ENCODE measurements at places on chromosomes 2 and 18.

GRCh38 chr2:108968619-108969018 is 20.4 kb downstream of the EDAR start:
- H3K4me3 ChIP-seq: no peak overlapping the region
- H3K27ac ChIP-seq: no peak overlapping the region
- H3K27me3 ChIP-seq: no peaks in the 10 kb centered on the region
- no peaks in the 10 kb centered on the region for H3K36me3 ChIP-seq
- no peak for DNase-seq

- no peak for DNase-seq
- H3K4me3 ChIP-seq: no peak overlapping the region
- H3K4me1 ChIP-seq: no peaks in the 10 kb centered on the region
- H3K27ac ChIP-seq: no peak overlapping the region
These were observed 41.3 kb upstream of the GBX2 start for GRCh38 chr2:236209535-236209934.

GRCh38 chr2:196538189-196538588 is 101.3 kb upstream of the CCDC150 start:
- peaks cover 4% of the 10 kb centered on the region for H3K4me1 ChIP-seq
- H3K4me3 ChIP-seq: no peak overlapping the region
- no peak overlapping the region for H3K27ac ChIP-seq
- no peaks in the 10 kb centered on the region for H3K36me3 ChIP-seq
- no peak for DNase-seq

- H3K4me1 ChIP-seq: no peaks in the 10 kb centered on the region
- peak; percentile 94 for DNase-seq
- no peaks in the 10 kb centered on the region for H3K36me3 ChIP-seq
- H3K27ac ChIP-seq: peak within 1 kb of the TSS; percentile 22
- H3K4me3 ChIP-seq: peak within 1 kb of the TSS; percentile 80
These were observed at the start of gene WDR7 for GRCh38 chr18:56650944-56651770. WDR7 (plus strand) TSS chr18:56651359; CDS start chr18:56672516, 21,157 bp downstream.

DNA sequence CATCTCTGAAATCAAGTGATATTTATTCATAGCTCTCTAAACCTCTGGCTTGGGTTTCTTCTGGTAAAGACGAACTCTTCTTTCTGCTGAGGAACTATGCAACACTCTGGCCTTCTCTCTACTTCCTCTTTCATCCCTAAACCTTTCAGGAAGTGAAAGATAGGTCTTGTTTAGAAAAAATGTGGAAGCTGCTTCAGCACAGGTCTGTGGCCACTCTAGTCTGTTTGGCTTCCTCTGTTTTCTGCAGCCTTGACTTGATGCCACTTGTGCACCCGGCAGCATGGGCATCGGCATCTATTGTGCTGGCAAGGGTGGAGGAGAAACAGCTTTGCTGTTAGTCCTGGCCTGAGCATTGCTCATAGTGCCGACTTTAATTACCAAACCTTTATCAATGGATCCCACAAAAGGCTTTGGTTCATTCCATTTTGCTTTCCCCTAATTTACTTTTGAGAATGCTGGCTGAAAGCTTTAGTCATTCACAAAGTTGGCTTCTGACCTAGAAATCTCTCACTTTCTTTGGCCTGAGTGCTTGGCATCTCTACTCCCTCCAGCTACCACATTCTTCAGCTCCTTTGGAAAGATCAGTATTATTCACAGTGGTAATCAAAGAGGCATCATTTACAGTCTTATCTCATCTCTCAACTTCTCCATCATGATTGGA is 32.0 kb upstream of the GPR39 start:
- H3K4me1 ChIP-seq: no peaks in the 10 kb centered on the region
- H3K4me3 ChIP-seq: no peak overlapping the region
- H3K36me3 ChIP-seq: no peaks in the 10 kb centered on the region
- H3K27me3 ChIP-seq: no peaks in the 10 kb centered on the region

DNA sequence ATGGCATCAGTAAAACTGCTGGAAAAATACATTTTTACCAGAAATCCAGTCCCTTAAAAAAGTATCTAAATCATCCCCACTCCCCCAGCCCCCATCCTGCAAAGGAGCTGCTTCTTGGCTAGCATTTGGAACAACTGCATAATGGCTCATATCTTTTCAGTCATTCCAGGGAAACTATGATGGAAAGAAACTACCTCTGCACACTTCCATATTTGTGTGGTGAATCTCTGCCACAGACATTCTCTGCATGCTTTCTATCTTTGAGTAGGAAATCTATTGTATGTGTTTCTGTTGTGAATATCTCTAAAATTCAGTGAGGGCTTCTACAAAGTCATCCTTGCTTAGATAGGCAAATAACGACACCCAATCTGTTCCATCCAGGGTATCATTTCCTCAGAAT is 632.3 kb downstream of the LRP1B start:
- no peak overlapping the region for H3K4me3 ChIP-seq
- no peak for DNase-seq
- no peaks in the 10 kb centered on the region for H3K27me3 ChIP-seq
- no peak overlapping the region for H3K27ac ChIP-seq
- H3K4me1 ChIP-seq: no peaks in the 10 kb centered on the region

DNA sequence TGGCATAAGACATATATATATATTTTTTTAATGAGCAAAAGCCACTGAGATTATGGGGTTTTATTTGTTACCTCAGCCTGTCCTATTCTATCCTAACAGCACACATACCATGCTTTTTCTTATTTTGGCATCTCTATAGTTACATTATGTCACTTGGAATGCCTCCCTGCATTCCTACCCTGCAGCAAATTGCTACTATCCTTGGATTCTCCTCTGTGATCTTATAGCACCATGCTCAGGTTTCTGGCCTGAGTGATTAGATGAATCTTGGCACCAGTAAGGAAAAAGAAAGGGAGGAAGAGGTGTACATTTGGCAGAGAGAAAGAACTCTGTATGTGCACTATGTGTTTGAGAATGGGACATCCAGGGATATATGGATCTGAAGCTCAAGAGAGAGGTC is 86.3 kb upstream of the PELI1 start:
- H3K27ac ChIP-seq: no peak overlapping the region
- no peaks in the 10 kb centered on the region for H3K36me3 ChIP-seq
- DNase-seq: no peak
- no peaks in the 10 kb centered on the region for H3K4me1 ChIP-seq
- H3K27me3 ChIP-seq: no peaks in the 10 kb centered on the region
- H3K4me3 ChIP-seq: no peak overlapping the region

- peaks cover 7% of the 10 kb centered on the region for H3K27me3 ChIP-seq
- H3K4me3 ChIP-seq: no peak overlapping the region
- DNase-seq: no peak
- no peak overlapping the region for H3K27ac ChIP-seq
- no peaks in the 10 kb centered on the region for H3K4me1 ChIP-seq
These were observed 23.3 kb upstream of the FHOD3 start for GRCh38 chr18:36274083-36274715.

- H3K27ac ChIP-seq: no peak overlapping the region
- no peaks in the 10 kb centered on the region for H3K27me3 ChIP-seq
- H3K4me3 ChIP-seq: no peak overlapping the region
These were observed 48.5 kb upstream of the PGAP1 start for GRCh38 chr2:196974970-196975369.

DNA sequence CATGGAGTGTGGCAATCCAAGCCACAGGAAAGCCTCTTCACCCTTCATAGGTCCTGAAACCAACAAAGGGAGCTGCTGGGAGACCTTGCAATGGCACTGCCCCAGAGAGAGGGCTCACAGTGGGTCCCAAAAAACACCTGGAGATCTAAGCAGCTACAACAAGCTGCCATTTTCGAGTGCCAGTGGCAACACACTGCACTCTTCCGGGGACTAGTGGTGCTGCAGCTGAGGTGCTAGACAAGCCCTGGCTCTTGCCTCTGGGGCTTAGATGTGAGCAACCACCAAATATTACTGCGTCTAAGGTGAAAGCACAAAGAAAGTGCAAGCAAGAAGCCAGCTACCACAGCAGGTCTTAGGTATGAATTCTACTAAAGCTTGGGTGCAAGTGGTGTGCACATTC is 192.9 kb downstream of the NOL4 start:
- no peak for DNase-seq
- H3K27ac ChIP-seq: no peak overlapping the region
- no peak overlapping the region for H3K4me3 ChIP-seq

DNA sequence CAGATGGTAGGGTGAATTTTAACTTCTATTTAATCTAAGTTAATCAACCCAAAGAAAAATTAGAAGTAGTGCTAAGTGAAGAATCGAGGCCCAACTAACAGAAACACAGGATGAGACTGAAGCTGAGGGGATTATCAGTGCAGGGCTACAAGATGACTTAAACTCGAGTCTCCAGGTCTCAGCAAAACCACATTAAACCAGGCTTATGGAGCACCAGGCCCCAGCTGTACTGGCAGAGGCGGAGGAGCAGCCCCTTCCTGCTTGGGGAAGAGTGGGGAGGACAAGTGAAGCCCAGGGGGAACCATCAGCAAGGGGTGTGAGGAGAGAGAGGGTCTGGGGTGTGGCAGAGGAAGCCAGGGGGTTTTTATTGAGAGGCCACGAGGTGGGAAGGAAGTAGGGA is 135.9 kb upstream of the EPAS1 start:
- H3K27ac ChIP-seq: no peak overlapping the region
- H3K36me3 ChIP-seq: no peaks in the 10 kb centered on the region
- H3K4me3 ChIP-seq: no peak overlapping the region
- no peaks in the 10 kb centered on the region for H3K27me3 ChIP-seq
- no peak for DNase-seq
- peaks cover 25% of the 10 kb centered on the region for H3K4me1 ChIP-seq

- H3K4me1 ChIP-seq: peaks cover 42% of the 10 kb centered on the region
- no peaks in the 10 kb centered on the region for H3K36me3 ChIP-seq
- H3K4me3 ChIP-seq: no peak overlapping the region
These were observed 38.5 kb upstream of the LAPTM4A start for GRCh38 chr2:20089715-20090464.

DNA sequence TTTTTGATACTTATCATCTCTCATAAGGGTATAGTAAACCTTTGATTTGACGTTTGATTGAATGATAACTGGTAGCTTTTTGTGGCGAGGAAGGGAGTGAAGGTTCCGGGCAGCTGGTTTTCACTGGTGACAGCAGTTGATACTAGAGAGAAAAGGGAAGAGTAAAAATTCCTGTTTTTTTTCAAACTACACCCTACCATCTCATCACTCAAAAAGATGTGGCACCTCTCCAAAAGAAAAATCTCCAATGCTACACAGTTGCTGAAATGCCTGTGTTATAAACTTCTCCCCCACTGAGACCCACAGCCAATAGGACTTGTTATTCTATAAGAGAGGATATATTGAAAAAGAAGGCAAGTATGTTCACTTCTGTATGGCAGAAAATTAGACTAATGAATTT is 154.0 kb downstream of the MAIP1 start:
- H3K27ac ChIP-seq: no peak overlapping the region
- H3K4me1 ChIP-seq: no peaks in the 10 kb centered on the region

DNA sequence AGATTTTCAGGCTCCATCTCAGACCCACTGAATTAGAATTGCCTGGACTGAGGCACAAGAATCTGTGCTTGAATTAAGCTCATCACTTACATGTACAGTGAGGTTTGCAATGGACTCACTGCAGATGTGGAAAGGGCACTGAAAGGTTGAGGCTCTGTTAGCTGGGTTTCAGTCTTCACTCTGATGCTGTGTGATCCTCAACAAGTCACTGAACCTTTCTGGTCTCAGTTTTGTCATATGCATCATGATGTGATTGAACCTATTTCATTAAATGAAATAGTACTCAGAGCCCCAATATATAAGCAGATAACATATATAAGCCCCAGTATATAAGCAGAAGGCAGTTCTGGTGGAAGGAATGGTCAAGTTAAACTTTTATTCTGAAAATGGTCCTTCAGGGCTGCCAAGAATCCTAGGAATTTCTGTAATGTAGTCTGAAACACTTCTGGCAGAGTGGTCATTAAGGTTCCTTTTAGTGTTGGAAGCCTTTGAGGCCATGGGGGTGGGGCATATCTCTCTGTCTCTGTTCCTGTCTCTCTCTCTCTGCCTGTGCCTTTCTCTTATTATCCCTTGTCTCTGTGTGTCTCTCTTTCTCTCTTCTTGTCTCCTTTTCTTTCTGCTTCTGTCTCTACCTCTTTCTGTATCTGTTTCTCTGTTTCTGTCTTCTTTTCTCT is 110.4 kb downstream of the ADCYAP1 start:
- peaks cover 5% of the 10 kb centered on the region for H3K4me1 ChIP-seq
- H3K4me3 ChIP-seq: no peak overlapping the region
- no peaks in the 10 kb centered on the region for H3K27me3 ChIP-seq
- H3K27ac ChIP-seq: no peak overlapping the region
- DNase-seq: no peak

DNA sequence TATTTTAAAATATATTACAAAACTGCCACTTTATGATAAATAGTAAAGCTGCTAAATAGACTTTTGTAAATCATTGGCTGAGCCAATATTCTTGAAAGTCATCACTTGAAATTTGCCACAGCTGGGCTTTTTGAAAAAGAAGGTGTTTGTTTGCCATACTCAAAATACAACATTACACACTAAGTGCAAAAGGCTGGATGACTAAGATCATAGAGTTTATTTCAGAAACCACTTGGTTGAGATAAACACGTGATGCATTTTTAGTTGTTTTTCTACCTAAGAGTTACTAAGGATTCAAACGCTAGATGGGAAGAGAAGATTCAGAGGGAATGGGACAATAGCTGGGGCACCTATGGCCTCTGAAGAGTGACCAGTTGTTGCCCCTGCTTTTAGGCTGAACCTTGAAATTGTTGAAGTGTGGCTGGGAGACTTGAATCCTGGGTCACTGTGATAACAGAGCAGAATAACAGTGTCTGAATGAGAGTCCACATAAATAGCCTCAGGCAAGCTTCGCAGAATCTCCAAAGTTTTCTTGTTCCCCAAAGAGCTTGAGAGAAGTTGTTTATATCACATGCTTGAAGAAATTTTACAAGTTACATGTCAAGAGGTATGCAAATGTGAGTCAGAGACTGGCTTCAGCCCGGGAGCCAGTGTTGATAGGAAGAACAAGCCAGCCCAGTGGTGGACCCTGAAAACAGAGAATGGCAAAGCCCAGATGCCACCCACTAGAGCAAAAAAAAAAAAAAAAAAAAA is 409.8 kb downstream of the GPD2 start:
- no peaks in the 10 kb centered on the region for H3K27me3 ChIP-seq
- no peaks in the 10 kb centered on the region for H3K4me1 ChIP-seq
- no peak overlapping the region for H3K27ac ChIP-seq
- DNase-seq: no peak
- no peaks in the 10 kb centered on the region for H3K36me3 ChIP-seq

GRCh38 chr2:3789256-3789655 is 85.9 kb downstream of the DCDC2C start:
- no peak for DNase-seq
- peak overlapping the region; percentile 21 for H3K27ac ChIP-seq
- H3K4me3 ChIP-seq: no peak overlapping the region
- H3K27me3 ChIP-seq: no peaks in the 10 kb centered on the region
- peaks cover 13% of the 10 kb centered on the region for H3K4me1 ChIP-seq
